NCI-H82 (cell line): ENCODE measurements at places on chromosomes 12 and 14.

GRCh38 chr14:22579236-22579635, 9.8 kb downstream of the DAD1 start:
- DNase-seq: peak; percentile 9

DNA sequence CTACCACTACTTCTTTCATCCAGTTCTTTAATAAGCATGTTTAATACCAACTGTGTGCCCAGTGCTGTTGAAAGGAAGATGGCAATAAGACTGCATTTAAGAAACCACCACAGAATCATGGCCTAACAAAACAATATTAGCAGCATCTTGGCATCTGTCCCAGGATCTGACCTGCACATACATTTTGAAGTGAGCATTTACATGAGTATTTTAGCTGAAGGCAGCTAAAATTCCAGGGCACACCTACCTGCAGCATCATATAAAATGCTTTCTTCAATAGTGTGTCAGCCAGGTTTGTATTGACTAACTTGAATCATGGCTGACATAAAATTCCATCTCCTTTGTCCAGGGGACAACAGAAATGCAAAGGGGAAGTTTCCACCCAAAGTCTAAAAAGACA, 65.0 kb upstream of the ARHGAP5 start:
- DNase-seq: no peak

DNA sequence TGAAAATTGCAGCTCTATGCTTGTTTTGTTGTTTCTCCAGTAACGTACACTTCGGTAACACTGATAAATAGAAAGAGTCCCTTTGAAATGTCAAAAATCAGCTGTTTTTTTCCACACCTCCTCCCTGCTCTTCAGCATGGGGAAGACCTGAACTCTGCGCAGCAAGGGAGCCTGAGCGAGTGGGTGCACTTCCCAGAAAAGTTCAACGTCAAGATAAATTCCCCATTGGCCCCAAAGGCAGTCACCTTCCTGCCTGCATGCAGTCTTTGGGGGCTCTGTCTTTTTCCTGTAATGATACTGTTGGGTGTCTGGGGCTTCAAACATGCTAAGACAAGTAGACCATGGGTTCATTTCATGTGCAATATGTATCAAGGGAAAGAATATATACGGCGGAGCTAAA, 8.8 kb upstream of the FOXG1 start:
- DNase-seq: no peak

GRCh38 chr12:88310069-88310468, 168.0 kb downstream of the TMTC3 start:
- DNase-seq: no peak

DNA sequence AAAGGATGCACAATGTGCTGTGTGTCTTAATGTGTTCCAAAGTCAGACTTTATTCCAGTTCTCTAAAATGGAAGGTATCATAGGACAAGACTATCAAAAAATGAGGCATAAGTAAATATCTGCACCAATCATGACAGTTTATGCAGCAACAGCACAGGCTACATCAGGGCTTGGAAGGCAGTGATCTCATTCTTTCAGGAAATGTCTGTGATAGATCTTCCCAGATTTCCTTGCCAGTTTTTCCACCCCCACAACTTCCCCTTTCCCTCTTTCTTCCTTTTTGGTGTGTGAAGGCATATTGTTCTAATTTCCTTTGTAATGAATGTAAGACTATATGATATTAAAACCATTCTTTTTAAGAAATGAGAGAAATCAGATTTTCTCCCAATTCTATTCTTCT, 326.7 kb downstream of the ATP23 start:
- DNase-seq: no peak

- DNase-seq: no peak
Measured at GRCh38 chr12:10397296-10397695, 7.5 kb upstream of the KLRK1 start.

DNA sequence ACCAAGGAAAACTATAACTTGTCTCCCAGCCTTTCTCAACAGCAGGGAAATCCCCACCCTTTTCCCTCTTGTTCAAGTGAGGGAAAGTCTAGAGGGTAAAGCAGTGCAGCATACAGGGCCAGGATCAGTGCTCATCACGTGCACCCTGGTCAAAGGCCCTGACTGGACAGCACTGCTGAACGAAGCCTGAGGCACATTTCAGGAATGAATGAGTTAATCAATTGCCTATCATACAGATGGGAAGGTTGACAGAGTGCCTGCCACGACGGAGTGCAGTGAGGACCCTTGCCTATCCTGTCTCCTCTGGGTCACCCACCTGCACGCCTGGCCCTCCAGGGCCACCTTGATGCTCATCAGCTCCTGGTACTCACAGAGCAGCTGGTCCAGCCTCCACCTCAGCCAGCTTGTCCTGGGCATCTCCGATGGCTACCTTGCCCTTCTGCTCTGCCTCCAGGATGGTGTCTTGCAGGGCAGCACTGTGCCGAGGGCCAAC, 11.7 kb upstream of the KRT73 start:
- DNase-seq: no peak

- no peak for DNase-seq
Measured at GRCh38 chr14:61234215-61234916, 46.8 kb downstream of the TMEM30B start.

- no peak for DNase-seq
Measured at GRCh38 chr12:26668230-26668629, 164.8 kb downstream of the ITPR2 start.

- peak; percentile 3 for DNase-seq
Measured at GRCh38 chr14:35333797-35334743, 41.9 kb downstream of the PSMA6 start.

DNA sequence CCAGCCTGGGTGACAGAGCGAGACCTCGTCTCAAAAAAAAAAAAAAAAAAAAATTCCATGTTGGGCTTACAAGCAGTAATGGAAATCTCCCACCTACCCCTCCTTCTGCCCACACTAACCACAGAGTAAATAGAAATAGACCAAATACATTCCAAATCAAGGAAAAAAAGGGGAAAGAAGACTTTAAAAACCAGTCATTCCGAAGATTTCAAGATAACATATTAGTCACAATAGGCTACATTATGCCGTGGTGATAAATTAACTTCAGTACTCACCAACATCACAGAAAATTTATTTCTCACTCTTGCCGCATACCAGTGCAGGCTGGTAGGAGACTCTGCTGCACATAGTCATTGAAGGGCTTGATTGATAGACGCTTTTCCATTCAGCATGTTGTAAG, 15.5 kb upstream of the ETV6 start:
- DNase-seq: no peak

DNA sequence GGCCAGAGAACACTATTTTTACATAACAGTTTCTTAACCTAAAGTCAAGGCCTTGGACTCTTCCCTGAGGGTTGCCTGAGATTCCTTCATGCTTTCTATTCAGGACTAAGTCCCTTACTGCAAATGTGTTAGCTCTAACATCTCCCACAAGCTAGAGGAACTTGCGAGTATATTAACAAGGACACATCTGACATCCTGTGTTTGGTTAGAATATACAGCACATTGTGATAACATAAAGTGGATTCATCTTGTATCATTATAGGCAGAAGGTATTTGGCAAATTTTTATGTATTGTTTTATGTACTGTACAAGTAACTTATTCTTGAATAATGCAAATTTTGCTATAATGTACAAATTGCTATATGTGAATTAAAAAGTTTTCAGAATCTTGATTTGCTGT, 45.5 kb downstream of the SH2B3 start:
- DNase-seq: no peak

DNA sequence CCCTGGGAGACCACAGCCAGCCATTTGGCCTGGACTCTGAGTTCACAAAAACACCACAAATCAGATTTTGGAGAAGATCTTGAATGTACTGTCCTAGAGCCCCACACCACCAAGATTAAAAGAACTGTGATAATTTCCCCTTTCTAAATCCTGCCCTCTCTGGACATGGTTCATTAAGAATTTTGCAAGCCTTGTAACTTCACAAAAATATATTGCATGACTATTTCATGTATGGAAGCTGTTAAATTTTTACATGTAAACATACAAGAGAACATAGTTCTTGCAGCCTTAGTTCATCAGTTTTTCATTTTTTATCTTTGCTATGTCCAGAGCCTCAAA, 97.0 kb downstream of the SCARB1 start:
- no peak for DNase-seq

- DNase-seq: no peak
Measured at GRCh38 chr14:44448951-44449358, 58.1 kb downstream of the FSCB start.

- DNase-seq: no peak
Measured at GRCh38 chr14:103061482-103061976, 4.2 kb upstream of the CDC42BPB start.

DNA sequence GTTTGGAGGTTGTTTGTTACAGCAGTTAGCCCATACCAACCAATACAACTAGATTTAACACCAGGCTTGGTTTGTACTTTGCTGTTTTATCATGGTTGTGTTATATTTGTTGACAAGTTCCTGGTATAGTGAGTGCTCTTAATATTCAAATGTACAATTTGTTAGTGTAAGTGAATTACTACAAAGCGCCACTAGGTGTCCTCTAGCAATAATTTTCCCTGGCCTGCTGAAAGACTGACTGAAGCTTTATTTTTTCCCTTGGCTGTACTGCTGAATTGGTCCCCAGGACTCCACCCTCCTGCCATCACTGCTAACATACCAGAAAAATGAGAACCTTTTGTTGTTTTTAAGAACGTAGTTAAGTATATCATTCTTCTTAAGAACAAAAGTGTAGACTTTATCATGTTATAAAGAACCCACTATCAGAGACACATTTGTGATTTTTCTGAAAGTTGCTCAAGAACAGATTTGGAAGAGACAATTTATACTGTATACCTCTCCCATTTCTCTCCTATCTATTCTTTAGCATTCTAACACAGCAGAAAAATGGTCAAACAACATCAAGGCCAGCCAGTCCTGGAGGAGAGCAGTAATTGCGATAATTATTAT, 75.3 kb upstream of the FAR2 start:
- DNase-seq: peak; percentile 78

DNA sequence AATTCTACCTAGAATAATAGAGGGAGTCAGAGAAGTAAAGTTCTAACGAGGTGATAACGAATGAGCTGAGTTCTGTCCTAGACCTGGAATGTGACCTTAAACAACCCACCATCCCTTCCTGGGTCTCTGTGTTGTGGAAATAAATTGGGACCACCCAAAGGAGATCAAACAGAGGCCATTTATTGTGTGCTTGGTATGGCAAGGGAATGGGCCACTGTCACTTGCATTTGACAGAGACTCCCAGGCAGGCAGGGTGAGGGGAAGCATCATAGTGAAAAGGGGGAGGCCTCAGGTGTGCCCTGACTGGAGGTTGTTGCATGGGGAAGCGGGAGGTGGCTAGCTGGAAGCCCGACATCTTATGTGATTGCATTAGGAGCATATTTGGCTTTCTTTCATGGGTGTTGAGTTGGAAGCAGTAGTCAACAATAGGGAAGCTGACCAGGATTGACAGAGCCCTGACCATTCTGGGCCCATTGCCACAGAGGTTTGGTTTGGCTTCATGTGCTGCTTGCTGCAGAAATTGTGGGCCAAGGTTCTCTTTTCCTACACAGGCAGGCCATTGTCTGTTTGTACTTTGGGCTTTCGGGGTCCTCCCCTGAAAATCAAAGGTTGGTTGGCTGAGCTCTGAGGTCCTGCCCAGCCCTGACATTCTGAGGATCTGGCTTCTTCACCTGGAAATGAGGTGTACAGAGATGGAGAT, 17.6 kb upstream of the FAM181A start:
- DNase-seq: no peak

GRCh38 chr14:52253503-52253902, 14.0 kb upstream of the PTGDR start:
- peak; percentile 5 for DNase-seq

DNA sequence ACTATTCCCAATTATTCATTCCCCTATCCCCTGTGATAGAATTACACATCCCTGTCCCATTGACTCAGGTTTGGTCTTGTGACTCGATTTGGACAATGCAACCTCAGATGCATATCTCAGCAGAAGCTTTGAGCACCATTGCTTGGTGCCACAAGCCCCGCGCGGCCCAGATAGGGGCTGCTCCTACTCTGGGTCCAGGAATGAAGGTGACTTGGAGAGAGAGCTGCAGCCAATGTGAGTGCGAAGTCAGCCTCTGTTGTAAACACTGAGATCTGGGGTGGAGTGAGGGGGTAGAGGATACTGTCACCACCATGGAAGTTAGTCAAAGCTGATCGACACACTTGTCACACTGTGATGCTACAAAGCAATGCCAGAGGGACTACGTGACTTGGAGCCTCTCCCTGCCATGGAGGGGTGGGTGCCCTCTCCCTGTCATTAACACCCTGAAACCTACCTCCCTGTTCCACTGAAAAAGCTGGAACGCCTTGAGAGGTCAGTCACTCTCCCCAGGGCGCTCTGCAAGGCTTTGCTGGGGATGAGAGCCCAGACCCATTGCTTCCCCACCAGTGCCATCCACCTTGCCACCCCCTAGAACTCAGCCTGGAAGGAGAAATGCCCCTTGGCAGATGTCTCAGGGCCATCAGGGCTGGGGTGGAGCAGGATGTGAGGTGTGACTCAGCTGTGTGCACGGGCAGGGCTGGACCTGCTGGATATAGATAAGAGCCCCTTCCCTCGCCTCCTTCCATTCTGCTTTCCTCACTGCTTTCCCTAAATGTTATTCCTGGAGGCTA, 6.6 kb upstream of the PLEK2 start:
- DNase-seq: no peak

DNA sequence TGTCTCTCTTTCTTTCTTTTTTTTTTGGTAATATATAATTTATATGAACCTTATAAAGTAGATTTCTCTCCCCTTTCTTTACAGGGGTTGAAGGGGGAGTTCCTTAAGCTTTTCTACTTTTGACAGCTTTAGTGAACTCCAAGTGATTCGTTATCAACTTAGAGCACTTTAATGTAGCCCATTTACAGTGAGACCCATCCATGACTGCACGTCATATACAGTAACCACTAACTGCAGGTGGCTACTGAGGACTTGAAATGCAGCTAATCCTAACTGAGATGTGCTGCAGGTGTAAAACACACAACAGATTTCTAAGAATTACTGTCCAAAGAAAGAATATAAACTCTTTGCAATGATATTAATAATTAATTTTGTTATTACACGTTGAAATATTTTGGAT, 582 bp downstream of the LRRIQ1 start:
- DNase-seq: peak; percentile 29

GRCh38 chr12:2169940-2170339, 117.2 kb downstream of the CACNA1C start:
- no peak for DNase-seq

DNA sequence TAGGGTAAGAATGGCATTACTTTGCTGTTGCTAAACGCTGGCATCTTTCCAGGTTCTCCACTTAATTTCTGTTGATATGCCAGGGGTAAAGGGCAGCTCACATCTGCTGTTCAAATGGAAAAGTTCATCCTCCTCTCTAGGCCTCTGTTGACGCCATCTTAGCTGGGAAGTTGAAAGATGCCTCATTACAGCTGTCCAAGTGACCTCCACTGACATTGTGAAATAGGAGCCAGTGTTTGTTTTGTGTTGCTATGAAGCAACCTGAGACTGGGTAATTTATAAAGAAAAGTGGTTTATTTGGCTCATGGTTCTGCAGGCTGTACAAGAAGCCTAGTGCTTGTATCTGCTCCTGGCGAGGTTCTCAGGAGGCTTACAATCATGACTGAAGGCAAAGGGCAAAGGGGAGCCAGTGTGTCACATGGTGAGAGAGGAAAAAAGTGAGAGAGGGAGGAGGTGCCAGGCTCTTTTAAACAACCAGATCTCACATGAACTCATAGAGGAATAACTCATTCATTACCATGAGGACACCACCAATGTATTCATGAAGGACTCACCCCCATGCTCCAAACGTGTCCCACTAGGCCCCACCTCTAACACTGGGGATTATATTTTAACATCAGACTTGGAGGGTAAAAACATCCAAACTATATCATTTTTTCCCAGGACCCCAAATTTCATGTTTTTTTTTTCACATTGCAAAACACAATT, 3.2 kb upstream of the ADAM21 start:
- DNase-seq: no peak

GRCh38 chr12:123071857-123072256, 79.0 kb downstream of the PITPNM2 start:
- DNase-seq: no peak
